ENCODE measurements at places on chromosomes 7 and 10.

DNA sequence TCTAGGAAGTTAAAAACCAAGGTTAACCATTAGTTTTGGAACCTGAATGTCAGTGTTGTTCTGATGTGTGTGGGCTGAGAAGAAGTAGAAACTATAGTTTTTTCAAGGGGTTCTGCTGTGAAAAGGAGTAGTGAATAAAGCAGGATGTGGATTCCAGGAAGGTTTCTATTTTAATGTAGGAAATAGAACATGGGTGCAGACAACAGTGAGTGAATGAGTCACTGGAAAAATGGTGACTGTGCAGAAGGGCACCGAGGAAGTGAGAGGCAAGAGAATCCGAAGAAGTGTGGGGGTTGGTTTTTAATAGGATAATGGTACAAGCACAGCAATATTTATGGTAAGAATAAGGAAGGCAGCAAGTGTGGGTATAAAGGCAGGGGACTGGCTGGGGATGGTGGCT, 120.4 kb downstream of the ARHGAP21 start:
- DNase-seq, result no peak

GRCh38 chr7:11726001-11726793, 105.8 kb downstream of the THSD7A start:
- no peak for DNase-seq

DNA sequence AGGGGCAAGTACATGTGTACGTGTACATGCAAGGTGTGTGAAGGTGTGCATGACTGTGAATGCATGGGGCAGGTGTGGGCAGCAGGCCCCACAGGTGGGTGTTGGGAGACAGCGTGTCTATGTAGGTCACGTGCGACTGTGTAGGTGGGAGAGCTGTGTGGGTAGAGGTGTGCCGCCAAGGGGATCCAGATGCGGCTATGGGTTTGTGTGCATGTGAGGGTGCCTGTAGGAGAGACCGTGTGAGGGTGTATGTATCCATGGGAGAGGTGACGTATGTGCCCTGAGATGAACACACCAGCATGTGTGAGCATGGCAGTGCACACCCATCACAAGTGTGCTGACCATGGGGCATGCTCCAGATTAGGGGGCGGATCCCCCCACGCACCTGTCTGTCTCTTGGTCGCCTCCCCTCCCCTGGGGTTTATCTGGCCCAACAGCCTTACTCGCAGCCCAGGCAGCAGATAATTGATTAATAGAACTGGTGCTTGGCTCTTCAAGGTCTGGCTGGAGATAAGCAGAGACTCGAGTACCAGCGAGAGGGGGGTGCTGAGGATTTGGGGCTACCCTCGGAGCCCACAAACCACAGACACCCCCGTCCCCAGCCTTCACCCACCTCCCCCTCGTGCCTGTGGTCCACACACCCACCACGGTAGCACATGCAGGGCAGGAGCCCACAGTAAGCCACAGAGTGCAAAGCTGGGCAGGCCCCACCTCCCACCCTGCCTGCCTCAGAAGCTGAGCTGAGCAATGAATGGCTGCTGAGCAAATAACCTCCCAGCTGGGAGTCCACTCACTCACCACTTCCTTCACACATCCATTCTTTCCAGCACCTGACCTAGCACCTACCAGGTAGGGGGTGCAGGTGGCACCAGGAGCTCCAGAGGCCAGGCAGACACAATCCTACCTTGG, 41.4 kb upstream of the ZMIZ1 start:
- DNase-seq, result no peak

DNA sequence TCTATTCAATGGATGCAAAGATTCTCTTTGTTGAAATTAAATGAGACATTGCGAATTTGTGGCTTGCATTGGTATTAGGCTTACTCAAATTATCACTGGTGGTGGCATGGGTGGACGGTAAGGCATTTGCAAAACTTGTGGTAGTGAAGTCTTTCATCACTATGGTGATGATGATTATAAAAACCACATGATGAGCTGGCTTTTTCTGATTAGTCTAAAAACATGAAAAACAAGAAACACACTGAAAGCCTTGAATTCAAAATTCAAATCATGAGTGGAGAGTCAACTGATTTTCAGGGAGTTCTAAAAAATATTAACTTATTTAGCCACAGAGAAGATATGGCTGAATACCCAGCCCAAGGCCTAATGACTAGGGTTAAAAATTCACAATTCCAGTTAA, 99.8 kb upstream of the HGF start:
- no peak for DNase-seq

GRCh38 chr10:23457632-23458417, 18.9 kb downstream of the OTUD1 start:
- no peak for DNase-seq

DNA sequence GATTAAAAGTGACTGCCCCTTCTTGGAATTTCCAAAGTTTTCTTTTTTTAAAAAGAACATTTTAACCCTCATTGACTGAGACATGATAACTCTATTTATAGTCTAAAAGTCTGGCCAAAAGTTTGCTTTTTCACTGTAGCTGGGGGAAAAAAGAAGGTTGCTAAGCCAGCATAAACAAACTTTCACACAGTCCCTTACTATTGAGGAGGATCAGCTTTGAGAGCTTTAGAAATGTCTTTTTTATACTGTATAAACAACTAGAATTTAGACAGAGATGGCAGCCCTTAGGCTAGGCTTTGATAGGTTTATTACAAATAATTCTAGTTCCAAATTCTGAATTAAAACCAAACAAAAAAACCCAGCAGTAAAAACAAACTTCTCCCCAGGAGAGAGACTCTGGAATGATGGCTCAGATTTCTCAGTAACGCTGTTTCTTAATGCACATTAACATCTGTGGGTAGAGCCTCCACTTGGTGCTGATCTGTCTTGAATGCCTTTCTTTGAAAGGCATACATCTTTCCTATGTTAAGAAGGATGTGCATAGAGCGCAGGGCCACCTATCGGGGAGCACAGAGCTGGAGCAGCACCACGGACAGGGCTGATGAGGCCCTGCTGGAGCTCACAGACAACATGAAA, 100.9 kb upstream of the PDLIM1 start:
- no peak for DNase-seq

Data from activated T-helper 1 cell treated with anti-CD3 and anti-CD28 coated beads, Interleukin-12 subunit alpha, Interleukin-12 subunit beta, Interleukin-2, Interleukin-4 antibody, amounts not matched to agents 30 ng/mL and 10 ng/mL and 1 ng/mL, durations not matched to agents 14 hours and 24 hours and 36 hours (primary cell).